DMS79 (cell line): ENCODE measurements at places on chromosomes 7 and 10.

DNA sequence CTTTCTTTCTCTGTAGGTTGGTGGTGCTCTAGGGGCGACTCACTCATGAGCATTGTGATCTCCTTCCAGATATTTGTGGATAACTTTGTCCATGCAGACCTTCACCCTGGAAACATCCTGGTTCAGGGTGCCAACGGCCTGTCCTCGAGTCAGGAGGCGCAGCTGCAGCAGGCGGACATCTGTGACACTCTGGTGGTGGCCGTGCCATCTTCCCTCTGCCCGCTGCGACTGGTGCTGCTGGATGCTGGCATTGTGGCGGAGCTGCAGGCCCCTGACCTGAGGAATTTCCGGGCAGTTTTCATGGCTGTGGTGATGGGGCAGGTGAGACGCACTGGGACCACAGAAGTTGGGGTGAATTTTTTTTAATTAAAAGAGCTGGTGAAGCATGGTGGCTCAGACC lies 9.6 kb upstream of the NDUFB2 start:
- no peak for DNase-seq

- DNase-seq: no peak
Observed at GRCh38 chr10:23151071-23151470, 41.0 kb upstream of the PTF1A start.

DNA sequence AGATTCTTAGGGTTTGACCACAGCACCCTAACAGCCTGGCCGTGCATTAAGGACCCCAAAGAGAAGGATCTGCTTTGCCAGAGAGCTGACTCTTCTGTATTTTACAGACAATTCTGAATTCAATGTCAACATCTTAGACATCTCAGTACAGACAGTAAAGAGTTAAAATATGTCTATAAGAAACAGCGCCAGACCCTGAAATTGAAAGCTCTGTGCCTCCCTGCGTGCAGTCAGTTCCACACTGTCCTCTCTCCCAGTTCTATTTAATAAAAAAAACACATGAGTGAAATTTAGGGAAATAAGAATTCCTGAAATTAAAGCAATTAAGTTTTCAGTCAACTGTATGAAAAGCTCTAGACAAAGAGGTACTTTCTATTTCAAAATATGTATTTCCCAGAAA lies 45.1 kb downstream of the MET start:
- DNase-seq: no peak

- no peak for DNase-seq
Observed at GRCh38 chr7:94426980-94427875, 32.5 kb downstream of the COL1A2 start.

GRCh38 chr10:103836861-103837260 lies 18.5 kb downstream of the SH3PXD2A start:
- DNase-seq: no peak

DNA sequence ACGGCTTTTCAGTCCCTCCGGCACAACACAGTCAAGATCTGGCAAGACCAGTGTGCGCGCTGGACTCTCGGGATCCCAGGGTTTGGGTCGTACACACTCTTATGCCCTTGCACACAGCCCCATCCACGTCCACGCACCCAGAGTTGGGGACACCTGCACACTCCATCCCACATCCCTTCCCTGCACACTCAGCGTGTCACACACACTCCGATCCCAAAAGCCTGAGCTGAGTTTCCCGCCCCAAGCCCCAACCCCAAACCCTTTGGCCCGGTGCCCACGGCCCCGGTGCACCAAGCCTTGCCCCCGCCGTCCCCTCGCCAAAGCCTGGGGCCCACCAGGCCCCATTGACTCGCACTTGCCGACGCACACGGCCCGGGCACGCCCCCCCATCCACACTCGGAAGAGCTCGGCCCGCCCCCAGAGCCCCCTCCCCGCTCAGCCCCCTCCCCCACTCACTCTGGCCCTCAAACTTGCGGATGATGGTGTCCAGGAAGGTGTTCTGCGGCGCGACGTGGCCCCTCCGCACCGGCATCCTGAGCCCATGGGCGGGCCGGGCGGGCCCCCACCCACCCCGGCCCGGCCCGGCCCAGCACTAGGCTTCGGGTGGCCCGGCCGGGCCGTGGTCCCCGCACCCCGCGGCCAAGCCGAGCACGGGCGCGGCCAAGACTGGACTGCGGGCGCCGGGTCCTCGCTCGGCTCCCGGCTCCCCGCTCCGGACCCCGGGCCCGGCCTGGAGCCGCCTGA lies 567 bp downstream of the KCNH2 start:
- no peak for DNase-seq

- DNase-seq: no peak
Observed at GRCh38 chr7:74039337-74039736, 11.4 kb downstream of the ELN start.

- DNase-seq: no peak
Observed at GRCh38 chr10:78895469-78895868, 173.3 kb upstream of the ZMIZ1 start.

- no peak for DNase-seq
Observed at GRCh38 chr7:70529914-70530585, 601.9 kb upstream of the GALNT17 start.

GRCh38 chr7:155483868-155484325 lies 26.0 kb downstream of the EN2 start:
- peak; percentile 54 for DNase-seq

GRCh38 chr7:119643558-119643957 lies 629.4 kb upstream of the KCND2 start:
- no peak for DNase-seq

- DNase-seq: no peak
Observed at GRCh38 chr10:61961278-61961677, 59.8 kb downstream of the ARID5B start.

DNA sequence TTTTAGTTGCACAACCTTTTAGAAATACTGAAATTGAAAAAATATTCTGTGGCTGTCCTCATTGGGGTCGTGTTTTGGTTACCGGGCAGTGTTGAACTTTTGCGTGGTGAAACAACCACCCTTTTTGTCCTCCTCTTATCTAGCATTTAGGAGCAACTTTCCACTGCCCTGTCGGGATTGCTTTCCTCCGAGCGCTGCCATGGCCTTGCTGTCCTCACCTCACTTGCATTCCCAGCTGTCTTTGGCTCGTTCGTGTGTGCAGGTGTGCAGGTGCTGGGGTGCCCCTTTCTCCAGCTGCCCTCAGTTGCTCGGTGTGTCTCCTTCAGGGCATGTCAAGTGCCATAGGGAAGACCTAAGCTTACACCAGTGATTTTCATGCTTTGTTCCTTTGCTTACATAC lies 116.9 kb upstream of the GJD4 start:
- no peak for DNase-seq
